Activated B cell treated with CpG ODN at 0.5 μM for 24 hours (primary cell): ENCODE measurements at places on chromosomes 5 and 9. TPM values are rescaled to one million over a fixed set of nuclear protein-coding genes. Genes with fewer than 3 reads are reported as not detected.

DNA sequence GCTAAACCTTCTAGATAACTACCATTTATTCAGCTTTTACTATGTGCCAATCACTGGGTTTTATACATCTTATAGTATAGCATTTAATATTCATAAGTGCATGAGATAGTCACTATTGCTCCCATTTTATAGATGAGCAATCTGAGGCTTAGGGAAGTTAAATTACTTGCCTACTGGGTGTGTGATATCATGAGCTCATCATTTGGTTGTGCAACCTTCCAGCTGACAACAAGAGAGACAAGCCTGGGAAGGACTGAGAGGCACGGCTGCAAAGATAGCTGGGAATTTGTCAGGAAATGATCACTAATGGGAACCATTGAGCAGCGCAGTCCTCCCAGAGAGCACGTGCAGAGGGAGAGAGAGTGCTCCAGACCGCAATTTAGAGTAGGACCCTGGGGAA, 481.6 kb upstream of the KIF2A start:
- no peak for DNase-seq

The PNPLA7 gene
- 5.5 and 6.1 TPM in 2 replicates for total RNA-seq

DNA sequence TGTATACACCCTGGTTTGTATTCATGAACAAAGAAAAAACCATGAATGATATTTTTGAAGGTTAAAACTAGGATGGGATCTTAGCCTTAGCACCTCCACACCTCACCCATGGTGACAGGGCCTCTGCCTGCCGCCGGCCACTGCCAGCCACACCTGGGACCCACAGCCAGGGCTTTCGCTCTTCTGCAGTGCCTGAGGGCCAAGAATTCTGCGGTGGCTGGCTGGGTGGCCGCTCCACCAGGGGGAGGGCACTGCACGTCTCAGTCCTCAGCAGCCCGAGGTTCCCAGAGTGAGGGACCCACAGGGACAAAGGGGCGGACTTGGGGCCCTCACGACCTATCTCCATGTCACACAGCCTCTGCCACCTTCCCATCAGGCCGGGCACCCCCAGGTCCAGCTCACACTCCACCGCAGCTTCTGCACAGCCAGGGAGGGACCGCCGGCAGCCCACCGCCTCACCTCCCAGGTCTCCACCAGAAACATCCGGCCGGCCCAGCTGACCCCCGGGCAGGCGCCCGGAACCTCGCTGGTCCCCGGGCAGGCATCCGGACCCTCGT, 6.9 kb downstream of the EXD3 start:
- no peak for DNase-seq

The RNF224 gene
- total RNA-seq = not detected in 2 replicates

The PRDM9 gene
- total RNA-seq = not detected in 2 replicates

GRCh38 chr5:140794595-140795258, at the start of gene PCDHA2:
PCDHA2 (plus strand) TSS chr5:140794852.
- DNase-seq = no peak

GRCh38 chr9:110156416-110156815, 51.5 kb downstream of the C9orf152 start:
- DNase-seq = no peak

The ANKRD33B gene
- 156 and 170 TPM in 2 replicates for total RNA-seq

- no peak for DNase-seq
Measured at GRCh38 chr9:7216004-7216841, 458.4 kb downstream of the KDM4C start.

The C9orf153 gene
- total RNA-seq = 0.17 and 0.18 TPM in 2 replicates

The HRCT1 gene
- total RNA-seq = not detected in 2 replicates

GRCh38 chr5:156815988-156816599, 34.0 kb upstream of the PPP1R2B start:
- DNase-seq = no peak

DNA sequence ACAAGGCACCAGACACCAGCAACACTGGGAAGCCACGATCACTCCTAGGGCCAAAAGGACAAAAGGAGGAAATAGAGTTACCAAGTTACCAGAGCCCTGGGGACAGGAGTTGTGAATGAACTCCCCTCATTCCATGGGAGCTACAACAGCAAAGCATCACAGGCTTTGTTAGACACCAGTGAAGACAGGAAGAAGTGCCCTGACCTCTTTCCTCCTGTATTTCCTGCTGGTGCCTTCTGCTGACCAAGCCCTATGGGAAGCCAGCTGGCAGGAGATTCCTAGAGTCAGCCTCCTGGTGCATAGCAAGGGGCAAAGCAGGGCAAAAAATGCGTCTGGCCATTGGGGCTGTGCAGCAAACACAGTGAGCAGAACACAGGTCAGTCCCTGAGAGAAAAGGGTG, 374.7 kb downstream of the ZSWIM6 start:
- DNase-seq = no peak

The KIAA1191 gene
- total RNA-seq = 56.6 and 57.5 TPM in 2 replicates

GRCh38 chr5:153968761-153969562, 69.7 kb downstream of the FAM114A2 start:
- DNase-seq = no peak

- DNase-seq = no peak
Measured at GRCh38 chr5:97547999-97548738, 365.1 kb upstream of the RIOK2 start.

DNA sequence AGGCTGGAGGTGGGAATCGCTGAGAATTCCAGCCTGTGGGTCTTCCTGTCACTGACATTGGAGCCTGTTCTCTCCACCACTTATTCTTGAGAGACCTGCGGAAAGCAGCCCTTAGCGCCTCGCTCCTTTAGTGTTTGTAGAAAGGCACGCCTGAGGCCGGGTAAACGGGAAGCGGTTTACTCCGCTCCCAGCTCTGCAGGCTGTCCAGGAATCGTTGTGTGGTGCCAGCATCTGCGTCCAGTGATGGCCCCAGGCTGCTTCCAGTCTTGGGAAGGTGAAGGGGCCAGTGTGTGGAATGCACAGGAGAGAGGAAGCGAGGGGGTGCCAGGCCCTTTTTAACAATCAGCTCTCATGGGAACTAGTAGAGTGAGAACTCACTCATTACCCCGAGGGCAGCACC, 44.6 kb upstream of the FCN2 start:
- no peak for DNase-seq

DNA sequence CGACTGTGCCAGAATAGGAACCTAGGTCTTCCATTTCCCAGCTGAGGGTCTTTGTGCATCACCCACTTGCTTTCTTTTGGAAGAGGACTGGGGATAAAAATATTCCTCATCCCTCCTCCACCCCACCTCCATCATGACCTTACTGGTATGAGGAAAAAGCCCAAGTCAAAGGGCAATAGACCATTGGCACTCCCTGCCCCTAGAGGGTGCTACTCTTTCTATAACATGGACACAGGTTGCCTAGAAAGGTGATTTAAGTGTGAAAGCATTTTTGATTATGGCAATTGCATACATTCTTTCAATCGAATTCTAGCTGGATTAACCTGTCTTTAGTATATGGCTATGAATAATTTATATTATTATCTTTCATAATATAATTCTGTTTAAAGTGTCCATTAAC, 22.8 kb upstream of the ZNF618 start:
- DNase-seq = no peak

The SLC34A1 gene
- not detected in 2 replicates for total RNA-seq

- DNase-seq = no peak
Measured at GRCh38 chr5:56384186-56384585, 151.1 kb upstream of the ANKRD55 start.

GRCh38 chr5:124504081-124504916, 242.1 kb downstream of the ZNF608 start:
- DNase-seq = no peak
